A172 (cell line): ENCODE measurements at places on chromosomes 11 and 22. TPM values are rescaled to one million over a fixed set of nuclear protein-coding genes. Genes with fewer than 3 reads are reported as not detected.

DNA sequence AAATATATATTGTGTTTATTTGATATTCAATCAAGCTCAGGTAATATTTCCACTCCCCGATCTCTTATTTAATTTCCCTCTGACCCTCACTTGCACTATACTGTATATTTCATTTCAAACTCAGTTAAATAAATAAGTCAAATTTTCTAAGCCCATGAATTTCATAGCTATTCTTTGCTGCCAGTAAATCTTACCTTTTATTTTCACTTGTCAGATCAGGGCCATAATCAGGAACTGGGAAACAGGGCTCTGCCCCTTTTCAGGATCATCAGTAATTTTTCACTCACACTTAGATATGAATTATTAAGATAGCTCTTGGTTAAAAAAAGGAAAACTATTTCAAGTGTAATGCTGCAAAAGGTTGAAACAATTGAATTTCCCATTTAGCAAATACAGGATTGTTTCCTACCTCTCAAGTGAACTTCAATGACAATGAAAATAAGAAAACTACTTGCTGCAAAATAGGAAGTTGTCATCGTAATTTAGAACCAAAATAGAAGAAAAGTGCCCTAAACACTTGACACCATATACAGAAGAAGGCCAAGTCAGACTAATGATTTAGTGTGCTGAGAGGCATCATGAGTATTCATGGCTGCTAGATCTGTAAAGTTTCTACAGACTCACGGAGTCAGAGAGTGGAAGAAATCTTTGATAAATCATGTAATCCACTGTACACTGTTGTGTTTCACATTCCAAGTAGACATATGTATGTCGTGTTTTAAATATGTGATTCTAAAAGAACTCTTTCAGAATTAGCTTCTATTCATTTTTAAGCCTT lies 316.8 kb upstream of the CNTN5 start:
- DNase-seq: no peak

DNA sequence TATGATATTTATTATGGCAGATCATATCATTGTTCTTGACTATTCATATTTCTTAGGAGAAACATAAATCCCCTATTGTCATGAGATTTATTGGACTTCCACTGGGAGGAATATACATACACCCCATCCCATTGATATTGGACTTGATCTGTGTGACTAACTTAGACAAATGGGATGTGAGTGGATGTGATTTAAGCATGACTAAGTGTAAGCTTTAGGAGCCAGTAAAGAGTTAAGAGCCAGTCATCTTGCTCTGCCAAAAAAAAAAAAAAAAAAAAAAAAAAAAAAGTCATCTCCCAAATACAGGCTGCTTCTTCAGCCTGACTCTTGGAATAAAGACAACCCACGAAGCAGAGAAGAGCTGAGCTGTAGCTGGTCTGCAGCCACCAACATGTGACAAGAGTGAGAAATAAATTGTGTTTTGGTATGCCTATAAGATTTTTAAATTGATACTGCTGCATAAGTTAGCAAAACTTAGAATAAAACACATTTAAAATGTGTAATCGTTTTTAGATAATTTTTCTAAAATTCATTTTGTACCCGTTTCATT lies 595.0 kb upstream of the LRRC4C start:
- DNase-seq: no peak

GRCh38 chr11:111969344-111969743 lies 32.2 kb downstream of the DIXDC1 start:
- DNase-seq: no peak

DNA sequence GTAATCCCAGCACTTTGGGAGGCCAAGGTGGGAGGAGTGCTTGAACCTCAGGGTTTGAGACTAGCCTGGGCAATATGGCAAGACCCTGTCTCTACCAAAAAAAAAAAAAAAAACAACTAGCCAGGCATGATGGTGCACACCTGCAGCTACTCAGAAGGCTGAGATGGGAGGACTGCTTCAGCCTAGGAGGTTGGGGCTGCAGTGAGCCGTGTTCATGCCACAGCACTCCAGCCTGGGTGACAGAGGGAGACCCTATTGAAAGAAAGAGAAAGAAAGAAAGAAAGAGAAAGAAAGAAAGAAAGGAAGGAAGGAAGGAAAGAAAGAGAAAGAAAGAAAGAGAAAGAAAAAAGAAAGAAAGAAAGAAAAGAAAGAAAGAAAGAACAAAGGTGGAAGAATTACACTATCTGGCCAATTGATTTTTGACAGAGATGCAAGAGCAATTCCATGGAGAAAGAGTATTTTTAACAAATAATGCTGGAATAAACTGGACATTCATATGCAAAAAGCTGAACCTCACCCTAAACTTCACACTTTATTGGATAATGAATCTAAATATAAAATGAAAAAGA lies 33.9 kb upstream of the SLC25A1 start:
- no peak for DNase-seq

The GLB1L2 gene
- 4.7 and 6.0 TPM in 2 replicates for total RNA-seq

The CREB3L1 gene
- total RNA-seq: 7.5 and 15.4 TPM in 2 replicates

The PRRG4 gene
- 1.9 and 3.1 TPM in 2 replicates for total RNA-seq

The NUP98 gene
- 96.6 and 104 TPM in 2 replicates for total RNA-seq

The DNAJC24 gene
- 16.1 and 18.2 TPM in 2 replicates for total RNA-seq

The SLC16A8 gene
- total RNA-seq: not detected in 2 replicates

The ESAM gene
- 0.10 TPM in 2 replicates for total RNA-seq
